ENCODE measurements at places on chromosomes 7 and 10. TPM values are rescaled to one million over a fixed set of nuclear protein-coding genes. Genes with fewer than 3 reads are reported as not detected.

The ELFN1 gene
- total RNA-seq: 0.19 TPM

The COL26A1 gene
- total RNA-seq: not detected

GRCh38 chr10:102225646-102226541 lies at the start of gene ELOVL3:
ELOVL3 (plus strand) TSS chr10:102226299; CDS start chr10:102226549, 250 bp downstream.
- peak; percentile 92 for ATAC-seq

DNA sequence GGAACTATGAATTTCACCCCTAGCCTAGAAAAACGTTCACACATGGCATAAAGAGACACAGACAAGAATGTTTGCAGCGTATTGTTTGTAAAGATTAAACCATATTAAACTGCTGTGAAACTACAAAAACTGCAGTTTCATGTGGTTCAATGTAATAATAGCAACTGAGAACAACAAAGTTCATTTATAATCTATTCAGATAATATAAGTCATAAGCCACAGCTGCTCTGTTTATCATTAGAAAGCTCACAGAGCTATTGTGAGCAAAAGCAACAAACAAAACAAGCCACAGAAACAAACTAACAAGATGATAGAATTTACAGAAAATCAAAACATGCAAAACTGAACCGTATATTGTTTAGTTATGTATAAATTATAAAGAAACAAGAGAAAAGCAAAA lies 113.5 kb downstream of the AHR start:
- no peak for ATAC-seq

The ENKUR gene
- not detected for total RNA-seq

- no peak for ATAC-seq
Measured at GRCh38 chr7:158458716-158459282, 128.8 kb downstream of the PTPRN2 start.

DNA sequence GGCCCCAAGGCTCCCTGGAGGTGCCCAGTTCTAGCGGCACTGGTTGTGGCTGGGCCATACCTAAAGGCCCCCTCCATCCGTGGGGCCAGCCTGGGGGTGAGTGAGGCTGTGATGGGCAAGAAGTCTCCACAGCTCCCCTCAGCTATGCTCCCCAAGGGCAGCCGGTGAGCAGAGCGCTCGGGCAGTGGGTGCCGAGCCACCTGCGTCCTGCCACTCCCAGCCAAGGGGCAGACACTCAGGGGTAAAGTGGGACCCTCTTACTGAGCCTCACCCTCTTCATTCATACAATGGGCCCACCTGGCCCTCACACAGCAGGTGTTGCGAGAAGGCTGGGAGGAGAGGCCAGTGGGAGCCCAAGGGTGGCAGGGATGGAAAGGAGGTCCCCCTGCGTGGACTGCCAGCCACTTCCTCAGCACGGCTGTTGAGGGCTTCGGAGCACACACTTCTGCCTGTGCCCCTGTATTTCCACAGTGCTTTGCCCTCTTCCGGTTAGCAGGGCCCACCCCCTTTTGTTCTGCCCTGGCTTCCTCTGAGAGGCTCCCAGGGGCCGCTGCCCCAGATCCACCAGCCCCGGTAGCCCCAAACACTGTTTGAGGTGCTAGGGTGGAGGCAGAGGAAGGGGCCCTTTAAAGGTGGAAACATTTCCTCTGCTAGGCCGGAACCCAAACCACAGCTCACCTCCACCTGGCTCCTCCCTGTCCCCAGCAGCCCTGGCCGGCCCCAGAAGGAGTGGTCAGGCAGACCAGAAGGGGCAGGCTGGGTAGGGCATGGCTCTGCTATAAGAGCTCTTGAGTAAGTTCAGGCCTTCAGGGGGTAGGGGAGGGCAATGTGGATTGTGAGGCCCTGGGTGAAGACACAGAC lies 16.4 kb upstream of the C10orf105 start:
- peak; percentile 45 for ATAC-seq

The ERVW-1 gene
- not detected for total RNA-seq

DNA sequence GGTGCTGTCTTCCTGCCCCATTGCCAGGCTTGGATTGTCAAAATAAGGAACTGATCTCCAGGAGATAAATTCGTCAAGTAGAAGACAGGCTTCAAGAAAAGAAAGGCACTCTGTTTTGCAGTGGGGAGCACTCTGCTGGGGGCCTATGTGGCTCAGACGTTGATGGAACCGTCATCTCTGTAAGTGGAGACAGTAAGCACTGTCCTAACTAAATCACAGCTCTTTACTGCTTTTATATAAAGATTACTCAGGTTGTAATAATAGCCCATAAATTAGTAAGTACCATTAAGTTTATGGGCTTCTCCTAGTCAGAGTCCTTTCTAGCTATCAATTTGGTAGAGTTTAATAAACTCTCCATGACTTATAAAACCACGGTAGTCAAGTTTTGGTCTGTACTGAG lies 249.9 kb downstream of the FRMD4A start:
- ATAC-seq: no peak

- ATAC-seq: no peak
Measured at GRCh38 chr10:86851328-86852207, 95.1 kb downstream of the BMPR1A start.
